ENCODE measurements at places on chromosomes 1 and 21.

DNA sequence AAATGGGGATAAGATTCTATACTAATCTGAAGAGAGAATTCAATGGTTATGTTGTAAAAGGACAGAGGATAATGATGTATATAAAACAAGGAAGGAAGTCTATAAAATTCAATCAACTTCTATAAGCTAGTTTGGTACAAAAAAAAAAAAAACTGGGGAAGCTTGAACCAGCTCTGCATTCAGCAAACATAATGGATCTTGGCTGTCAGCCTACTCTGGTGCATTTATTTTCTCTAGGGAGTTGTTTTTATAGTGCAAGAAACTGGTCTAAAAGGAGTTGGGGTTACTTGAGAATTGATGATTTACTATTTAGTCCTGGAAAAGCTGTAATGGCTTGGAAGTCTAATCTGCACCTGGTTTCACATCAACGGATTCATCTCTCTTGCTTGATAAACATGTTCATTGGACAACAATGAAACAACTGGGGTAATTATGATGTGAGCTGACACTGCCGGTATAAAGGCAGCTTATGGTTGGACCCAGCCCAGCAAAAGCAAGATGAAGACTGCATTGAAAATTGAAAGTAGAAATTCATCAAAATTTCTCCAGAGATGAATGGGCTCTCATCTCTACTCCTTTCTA lies 199.4 kb upstream of the NRIP1 start:
- no peak for DNase-seq

DNA sequence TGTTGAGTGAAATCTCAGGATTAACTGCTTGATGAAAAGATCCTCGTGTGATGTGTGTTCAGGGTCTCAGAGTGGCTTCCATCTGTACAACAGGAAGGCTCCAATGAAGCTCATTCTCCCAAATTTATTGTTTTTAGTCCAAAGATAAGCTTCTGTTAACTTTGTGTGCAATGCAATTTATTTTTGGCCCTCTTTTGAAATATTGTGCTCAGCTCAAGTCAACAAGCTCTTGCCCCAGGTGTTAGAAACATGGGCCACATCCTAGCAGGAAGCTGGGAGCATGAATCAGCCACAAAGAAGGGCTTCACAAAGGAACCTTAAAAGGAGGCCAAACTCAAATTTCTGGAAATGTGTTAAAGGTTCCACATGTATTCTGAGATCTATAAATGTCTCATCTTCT lies 135.7 kb downstream of the PCP4 start:
- DNase-seq = no peak

GRCh38 chr1:204357551-204358490 lies 1.9 kb downstream of the PLEKHA6 start:
- no peak for DNase-seq

GRCh38 chr1:232179896-232180778 lies 449.8 kb downstream of the SIPA1L2 start:
- no peak for DNase-seq

DNA sequence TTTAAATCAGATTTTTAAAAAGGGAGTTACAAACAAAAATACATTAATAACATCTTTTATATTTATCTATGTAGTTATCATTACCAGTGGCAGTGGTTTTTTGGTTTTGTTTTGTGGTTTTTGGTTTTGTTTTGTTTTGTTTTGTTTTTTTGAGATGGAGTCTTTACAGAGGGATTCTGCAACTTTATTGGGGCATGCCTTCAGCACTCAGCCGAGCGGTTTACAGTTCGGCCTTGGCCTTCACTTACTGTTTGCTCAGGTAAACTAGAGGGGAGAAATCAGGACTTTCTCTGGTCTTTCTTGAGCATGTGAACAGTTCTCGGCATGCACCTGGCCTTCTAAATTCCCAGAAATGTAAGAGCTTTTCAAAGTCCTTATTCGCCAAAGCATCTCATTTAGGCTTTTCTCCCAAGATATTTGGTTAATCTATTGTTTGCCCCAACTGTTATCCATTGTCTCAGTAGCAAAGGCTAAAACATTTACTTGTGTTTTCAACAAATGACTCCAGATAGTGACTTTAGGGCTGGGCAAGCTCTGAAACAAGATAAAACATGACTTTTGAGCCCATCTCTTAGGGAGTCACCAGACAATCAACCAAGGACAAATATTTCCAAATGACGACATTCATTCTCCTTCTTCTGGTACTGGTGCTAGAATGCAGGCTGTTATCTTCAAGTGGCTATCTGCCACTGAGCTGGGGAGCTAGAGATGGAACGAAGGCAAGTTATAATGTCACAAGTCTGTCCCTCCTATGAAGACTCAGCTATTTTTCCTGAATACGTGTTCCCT lies 48.4 kb upstream of the ADORA3 start:
- no peak for DNase-seq

DNA sequence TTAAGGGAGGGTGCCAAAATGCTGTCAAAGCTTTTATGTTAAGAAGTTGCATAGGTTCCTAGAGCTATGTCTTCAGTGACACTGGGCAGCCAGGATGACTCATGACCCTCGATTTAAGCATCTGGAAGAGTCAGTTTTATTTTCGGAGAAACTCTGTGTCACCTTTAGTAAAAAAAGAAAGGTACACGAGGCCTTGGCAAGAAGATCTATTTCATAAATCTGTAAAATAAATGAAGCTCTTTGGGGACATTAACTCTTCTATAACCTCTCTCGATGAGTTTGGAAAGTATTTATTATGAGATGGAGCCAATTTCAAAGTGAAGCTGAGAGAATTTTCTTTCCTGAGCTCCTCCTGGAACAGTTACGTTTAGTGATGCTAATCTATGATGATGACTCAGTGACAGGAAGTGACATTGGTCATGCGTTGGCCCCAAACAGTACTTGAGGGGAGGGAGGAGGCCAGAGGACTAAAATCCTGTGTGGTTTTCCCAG lies 156.5 kb downstream of the HLX start:
- DNase-seq = peak; percentile 70

DNA sequence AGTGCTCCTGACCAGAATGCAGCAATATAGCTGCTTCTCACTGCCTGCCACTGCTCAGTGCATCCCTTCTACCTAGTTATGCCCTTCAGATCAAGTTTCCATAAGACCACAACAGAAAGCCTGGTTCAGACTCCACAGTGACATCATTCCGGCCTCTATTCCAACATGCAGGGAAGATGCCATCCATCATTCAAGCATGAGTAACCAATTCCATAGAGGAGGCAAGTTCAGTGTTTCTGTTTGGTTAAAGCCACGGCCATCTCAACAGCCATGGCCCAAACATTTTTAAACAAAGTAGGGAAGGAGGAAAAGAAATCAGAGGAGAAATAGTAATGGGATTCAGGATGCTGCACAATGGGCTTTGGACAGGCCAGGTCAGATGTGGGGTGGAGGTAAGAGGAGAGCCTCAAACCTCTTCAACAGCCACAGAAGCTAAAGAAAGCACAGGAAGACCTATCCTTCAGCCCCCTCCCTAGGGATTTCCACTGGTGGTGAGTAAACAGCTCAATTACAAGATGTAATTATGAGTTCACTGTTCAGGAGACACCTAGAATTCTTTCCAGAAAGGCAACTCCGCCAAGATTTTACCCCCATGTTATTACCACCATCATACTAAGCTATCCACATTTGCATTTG lies 484.9 kb downstream of the SETD4 start:
- DNase-seq = peak; percentile 97

- peak; percentile 76 for DNase-seq
These were observed 30.0 kb downstream of the WLS start for GRCh38 chr1:68202239-68202832.

DNA sequence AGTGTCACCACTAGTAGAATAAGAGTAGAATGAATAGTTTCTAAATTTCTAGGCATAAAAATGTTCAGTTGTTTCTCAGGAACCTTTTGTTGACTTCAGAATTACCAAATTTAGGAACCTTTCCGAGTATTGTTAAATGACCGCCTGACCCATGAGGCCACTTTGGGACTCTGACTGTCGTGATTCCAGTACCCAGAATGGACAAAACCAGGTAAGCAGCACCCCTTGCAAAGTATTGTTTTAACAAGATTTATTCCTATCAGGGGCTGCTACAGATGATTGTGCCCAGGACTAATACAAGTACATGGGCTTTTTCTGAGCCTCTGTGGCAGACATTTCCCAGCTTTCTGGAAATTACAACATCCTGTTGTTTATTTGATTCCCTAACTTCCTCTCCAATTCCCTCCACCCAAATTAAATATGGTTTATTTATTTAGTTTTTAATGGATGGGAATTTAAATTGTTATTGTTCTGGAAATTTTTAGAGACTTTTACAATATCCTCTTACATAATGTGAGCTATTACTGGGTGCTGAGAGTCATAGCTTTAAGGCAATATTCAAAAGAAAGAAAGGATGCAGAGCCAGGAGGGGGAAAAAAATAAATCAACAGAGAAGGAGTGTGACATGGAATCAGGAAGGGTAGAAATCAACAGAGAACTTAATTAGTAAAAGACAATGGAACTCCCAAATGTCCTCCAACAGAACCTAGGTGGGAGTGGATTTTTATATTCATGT lies 37.4 kb upstream of the NTPCR start:
- DNase-seq = no peak

GRCh38 chr1:231799363-231799986 lies 172.9 kb downstream of the DISC1 start:
- peak; percentile 29 for DNase-seq
